ENCODE measurements at places on chromosomes 2 and 18.

DNA sequence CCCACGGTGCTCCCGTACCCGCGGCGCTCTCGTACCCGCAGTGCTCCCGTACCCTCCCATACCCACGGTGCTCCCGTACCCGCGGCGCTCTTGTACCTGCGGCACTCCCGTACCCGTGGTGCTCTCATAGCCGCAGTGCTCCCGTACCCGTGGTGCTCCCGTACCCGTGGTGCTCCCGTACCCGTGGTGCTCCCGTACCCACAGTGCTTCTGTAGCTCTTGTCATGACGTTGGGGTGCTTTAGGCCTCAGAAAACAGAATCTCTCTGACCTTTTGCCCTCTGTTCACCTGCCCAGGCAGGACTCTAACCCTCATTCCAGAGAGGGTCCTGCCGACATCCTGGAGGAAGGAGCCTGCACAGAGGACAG is 35.3 kb downstream of the SLC66A2 start:
- no peak for DNase-seq

DNA sequence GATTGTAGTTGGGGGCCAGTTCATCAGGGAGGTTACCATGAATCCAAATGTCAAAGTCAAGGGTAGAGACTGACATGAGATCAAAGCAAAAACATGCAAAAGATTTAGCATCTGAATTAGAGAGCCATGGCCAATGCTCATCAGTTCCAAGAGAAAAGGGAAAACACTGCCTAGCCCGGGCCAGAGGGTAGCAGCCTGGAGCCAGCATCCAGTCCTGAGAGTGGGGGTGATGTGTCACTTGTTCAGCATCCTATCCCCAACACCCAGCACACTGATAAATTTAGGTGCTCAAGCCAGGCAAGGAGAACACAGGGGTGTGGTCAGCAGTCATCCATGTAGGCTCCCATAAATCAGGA is 76.9 kb upstream of the PPP1CB start:
- DNase-seq, result no peak

- DNase-seq, result no peak
Measured at GRCh38 chr2:195238826-195239225, 418.2 kb upstream of the SLC39A10 start.

GRCh38 chr2:9311488-9311887 is 104.9 kb downstream of the ASAP2 start:
- no peak for DNase-seq

GRCh38 chr2:95075440-95076132 is 46.0 kb downstream of the MRPS5 start:
- DNase-seq, result no peak

- peak; percentile 2 for DNase-seq
Measured at GRCh38 chr2:5070257-5070656, 621.9 kb upstream of the SOX11 start.
